ENCODE measurements at places on chromosomes 12 and 14. TPM values are rescaled to one million over a fixed set of nuclear protein-coding genes. Genes with fewer than 3 reads are reported as not detected.

- DNase-seq = no peak
Observed at GRCh38 chr12:102421802-102422583, 58.4 kb downstream of the IGF1 start.

DNA sequence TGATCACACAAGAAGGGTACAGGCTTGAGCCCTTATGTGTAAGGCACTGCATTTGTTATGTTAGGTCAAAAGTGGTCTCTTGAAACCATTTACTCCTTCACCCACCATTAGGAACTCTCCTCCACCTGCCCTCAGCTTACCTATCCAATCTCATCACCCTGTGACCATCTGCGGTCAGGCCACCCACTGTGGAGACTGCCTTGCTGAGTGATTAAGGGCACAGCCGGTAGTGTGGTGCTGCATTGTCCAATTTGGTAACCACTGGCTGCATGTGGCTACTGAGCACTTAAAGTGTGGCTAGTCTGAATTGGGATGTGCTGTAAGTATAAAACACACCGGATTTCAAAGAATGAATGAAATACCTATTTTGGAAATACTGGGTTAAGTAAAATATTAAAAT is 177.1 kb upstream of the PARP11 start:
- DNase-seq = no peak

- no peak for DNase-seq
Observed at GRCh38 chr12:94849411-94849976, 154.0 kb downstream of the NDUFA12 start.

DNA sequence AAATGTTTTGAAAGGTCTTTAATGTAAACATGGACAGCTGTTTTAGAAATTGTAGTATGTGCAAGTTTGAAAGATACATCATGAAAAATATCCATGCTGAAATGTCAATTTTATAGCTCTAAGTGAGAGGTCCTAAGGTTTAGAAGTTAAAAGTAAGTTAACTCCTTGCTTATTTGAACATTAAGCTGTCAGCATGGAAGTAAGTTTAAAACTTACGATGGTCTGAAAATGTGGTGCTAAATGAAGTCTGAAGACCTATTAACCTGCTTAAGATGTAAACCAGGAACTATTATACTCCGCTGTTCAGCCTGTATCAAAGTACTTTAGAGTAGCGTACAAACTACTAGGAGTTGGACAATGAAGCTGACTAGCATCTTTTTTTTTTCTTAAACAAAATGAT is 1082.4 kb downstream of the TMTC2 start:
- no peak for DNase-seq

OVCH1 gene
- not detected for total RNA-seq

AICDA gene
- total RNA-seq = not detected

GRCh38 chr14:98412431-98412830 is 859.6 kb downstream of the BCL11B start:
- no peak for DNase-seq

AVPR1A gene
- not detected for total RNA-seq

GRCh38 chr14:92412912-92413311 is 89.9 kb downstream of the SLC24A4 start:
- DNase-seq = no peak

DNA sequence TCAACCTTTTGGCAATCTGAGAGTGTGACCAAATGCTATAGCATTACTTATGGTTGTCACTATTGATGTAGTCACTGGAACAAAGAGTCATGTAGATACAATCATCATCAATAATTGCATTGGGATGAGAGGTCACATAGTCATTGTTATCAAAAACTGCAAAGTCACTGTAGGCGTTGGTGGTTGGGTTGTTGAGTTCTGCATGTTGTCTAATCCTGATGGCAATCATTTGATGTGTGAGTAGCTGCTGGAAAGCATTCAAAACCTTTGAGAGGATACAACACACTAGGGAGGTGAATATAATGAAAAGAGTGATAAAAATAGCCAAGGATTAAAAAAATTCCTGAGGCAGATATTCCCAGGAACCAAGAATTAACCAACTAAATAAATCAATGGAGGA is 214.7 kb upstream of the SYT10 start:
- no peak for DNase-seq

- no peak for DNase-seq
Observed at GRCh38 chr14:52391881-52392615, 77.9 kb downstream of the PTGER2 start.

TMCC3 gene
- 4.3 TPM for total RNA-seq

- DNase-seq = no peak
Observed at GRCh38 chr14:65279510-65279909, 133.0 kb upstream of the FUT8 start.

TSPAN31 gene
- total RNA-seq = 20.6 TPM

DNA sequence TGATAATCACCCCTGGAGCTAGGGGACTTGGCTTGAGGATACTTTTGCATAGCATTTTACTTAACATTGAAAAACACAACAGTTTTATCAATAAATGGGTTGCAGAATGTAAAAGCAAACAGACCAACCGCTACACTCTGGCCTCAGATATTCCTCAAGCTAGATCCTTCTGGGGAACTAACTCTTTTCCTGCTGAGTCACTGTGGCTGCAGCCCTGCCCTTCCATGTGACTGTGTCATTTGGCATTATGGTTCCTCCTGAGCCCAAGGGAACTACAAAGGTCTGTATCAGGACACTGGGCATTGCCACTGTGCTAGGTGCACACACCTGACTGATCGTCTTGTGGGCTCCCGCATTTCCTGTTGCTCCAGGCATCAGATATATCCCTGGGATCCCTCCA is 56.6 kb downstream of the TTC9 start:
- no peak for DNase-seq

DNA sequence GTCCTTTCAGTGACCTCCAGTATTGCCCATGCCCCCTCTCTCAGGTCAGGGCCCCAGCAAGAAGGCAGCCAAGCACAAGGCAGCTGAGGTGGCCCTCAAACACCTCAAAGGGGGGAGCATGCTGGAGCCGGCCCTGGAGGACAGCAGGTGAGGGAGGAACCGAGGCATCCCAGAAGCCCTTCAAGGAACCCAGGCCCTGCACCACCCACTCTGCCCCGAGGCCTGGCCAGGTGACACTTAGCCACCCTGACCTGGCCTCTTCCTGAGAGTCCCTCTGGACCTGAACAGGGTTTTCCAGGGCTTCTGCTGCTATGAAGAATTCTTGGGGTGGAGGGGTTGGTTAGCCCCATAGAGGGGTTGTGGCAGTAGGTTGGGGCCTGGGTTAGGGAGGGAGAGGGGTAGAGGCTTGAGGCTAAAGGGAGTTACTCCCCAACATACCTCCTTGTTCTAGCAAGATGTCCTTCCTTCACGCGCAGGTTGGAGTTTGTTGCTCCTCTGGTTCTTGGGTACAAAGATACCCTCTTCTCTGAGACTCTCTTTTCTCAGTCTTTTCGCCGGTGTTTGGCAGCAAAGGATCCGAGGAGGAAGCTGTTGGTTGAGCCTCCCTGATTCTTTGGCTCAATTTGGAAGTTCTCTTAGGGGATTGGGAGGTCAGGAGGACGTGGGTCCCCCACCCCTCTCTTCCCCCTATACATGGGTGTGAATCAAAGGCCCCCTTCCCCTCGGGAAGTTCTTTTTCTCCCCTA is 2.1 kb downstream of the TARBP2 start:
- DNase-seq = no peak

SMIM41 gene
- total RNA-seq = not detected

KCNH3 gene
- total RNA-seq = 0.27 TPM

- no peak for DNase-seq
Observed at GRCh38 chr14:72980863-72981262, 46.0 kb downstream of the ZFYVE1 start.

FGF23 gene
- total RNA-seq = not detected

RARG gene
- total RNA-seq = 12.9 TPM

DNA sequence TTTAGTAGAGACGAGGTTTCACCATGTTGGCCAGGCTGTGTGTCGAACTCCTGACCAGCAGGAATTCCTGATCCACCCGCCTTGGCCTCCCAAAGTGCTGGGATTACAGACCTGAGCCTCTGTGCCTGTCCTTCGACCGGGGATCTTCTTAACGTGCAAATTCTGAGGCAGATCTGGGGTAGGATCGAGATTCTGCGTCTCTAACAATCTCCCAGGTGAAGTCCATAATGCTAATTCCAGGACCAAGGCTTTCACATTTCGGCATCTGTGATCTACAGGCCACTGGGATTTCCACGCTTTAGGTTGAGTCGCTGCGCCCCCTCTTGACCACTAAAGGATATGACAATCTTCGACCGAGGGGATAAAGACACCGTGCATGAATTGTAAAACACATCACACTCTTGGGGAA is 24.8 kb downstream of the FOS start:
- DNase-seq = peak; percentile 71

DNA sequence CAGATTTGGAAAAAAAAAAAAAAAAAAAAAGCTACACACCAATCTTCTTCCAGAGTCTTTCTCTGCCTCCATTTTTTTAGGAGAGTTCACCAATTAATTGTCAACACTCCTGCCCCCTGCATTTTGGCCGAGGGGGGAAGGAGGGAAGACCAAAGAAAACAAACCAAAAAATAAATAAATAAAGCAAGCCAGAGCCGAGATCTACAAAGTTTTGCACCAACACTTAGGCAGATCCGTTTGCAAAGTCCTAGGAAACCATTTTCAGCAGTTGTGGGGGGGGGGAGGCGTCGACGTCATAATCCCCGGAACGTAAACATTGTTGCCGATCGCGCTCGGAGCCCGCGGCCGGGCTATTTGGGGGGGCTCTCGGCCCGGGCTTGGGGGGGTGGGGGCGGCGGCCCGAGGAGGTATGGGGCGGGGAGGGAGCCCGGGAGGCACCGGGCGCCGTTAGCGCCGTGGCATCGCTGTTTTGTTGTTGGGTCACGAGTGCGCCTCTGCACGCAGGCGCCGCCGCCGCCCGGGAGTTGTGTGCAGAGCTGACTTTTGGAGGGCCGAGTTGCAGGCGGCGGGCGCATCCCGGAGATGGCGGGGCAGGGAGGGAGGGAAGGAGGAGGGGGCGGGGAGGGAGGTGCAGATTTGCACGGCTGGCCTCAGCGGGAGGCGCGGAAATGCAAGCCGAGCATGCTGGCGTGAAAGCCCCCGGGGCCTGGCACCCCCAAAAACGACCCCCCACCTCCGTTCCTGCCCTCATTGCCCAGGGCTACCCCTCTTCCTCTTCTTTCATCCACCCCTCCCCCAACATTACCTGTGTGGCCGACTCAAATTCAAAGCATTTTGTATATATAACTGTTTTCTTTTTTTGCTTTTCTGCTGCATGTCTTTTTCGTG is 598 bp downstream of the KDM2B start:
- DNase-seq = peak; percentile 85

GRCh38 chr12:63521706-63522105 is 146.6 kb downstream of the DPY19L2 start:
- no peak for DNase-seq
